ENCODE measurements at places on chromosomes 4 and X.

- DNase-seq = no peak
Measured at GRCh38 chrX:119871245-119871598, 311 bp downstream of the RNF113A start.

DNA sequence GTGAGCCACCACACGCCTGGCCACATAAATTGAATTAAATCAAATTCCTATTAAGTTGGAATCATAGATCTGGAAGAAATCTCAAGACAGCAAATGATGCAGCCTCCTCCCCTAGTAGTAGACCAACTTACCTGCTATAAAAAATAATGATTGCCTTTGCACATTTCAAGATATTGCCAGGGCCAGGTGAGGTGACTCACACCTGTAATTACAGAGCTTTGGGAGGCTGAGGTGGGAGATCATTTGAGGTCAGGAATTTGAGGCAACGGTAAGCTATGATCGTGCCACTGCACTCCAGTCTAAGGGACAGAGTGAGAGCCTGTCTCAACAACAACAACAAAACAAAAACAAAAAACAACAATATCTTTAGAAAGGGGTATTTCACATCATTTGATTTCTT lies 17.0 kb upstream of the WWC2 start:
- DNase-seq = no peak

DNA sequence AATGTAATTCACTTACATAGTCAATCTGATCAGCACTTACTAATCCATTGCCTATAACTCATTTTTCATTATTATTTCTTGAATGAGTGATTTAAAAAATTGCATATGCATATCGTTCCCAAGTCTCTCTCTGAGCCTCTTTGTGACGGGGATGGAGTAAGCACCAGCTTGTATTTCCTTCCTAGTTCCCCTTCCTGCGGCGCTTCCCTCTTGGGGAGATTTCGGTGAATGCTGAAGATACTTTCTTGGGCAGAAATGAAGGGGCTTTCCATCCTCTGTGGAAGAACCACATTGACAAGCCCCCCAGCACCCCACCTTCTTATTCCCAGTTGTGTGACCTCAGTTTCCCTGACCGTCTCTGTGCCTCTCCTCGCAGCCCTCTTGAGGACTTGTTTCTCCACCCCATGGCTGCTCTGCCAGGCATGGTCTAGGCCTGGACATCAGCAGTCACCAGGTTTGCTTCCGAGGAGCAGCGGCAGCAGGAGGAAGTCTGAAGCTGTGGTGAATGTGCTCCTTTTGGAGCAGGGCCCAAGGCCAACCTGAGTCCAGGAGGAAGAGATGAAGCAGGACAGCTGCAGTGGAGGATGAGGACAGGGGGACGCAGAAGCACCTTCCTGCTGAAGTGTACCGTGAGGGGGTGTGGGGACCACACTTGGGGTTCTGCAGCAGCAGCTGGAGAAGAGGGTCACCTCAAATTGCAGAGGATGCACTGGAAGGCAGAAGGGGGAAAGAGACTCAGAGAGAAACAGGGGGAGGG lies 124.9 kb downstream of the IRF2 start:
- no peak for DNase-seq

GRCh38 chr4:145154573-145154972 lies 25.8 kb downstream of the OTUD4 start:
- no peak for DNase-seq

- DNase-seq = no peak
Measured at GRCh38 chrX:28586286-28586685, 960 bp upstream of the IL1RAPL1 start.

GRCh38 chr4:99612704-99613103 lies 38.1 kb downstream of the MTTP start:
- DNase-seq = no peak

DNA sequence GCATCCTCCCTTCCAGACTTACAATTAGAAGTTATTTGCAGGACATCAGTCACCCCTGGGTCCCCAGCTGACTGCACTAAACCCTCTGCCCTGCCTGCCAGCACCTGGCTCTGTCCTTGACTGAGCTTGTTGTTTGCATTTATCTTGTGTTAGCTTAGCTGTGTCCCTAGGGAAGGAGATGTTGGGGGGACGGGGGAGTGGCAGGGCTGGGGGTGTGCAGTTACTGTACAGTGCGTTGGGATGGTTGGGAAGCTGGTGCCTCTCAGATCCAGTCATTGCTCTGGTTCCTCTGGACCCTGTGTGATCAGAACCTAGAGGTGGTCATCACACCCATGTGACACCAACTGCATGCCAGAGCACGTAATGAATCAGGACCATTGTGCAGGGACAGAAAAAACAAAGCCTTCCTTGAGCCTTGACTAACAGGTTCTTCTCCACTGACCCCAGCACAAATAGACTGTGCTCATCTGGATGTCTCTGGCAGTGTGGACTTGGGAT lies 32.7 kb upstream of the PROM1 start:
- no peak for DNase-seq

Measured in H1 (cell line).